Vagina (tissue), 2 donors: ENCODE measurements at places on chromosomes 7 and 10.

- DNase-seq, result no peak
Observed at GRCh38 chr10:15293862-15294842, 76.9 kb downstream of the FAM171A1 start.

- no peak for DNase-seq
Observed at GRCh38 chr7:128672927-128673517, 930 bp downstream of the GARIN1A start.

DNA sequence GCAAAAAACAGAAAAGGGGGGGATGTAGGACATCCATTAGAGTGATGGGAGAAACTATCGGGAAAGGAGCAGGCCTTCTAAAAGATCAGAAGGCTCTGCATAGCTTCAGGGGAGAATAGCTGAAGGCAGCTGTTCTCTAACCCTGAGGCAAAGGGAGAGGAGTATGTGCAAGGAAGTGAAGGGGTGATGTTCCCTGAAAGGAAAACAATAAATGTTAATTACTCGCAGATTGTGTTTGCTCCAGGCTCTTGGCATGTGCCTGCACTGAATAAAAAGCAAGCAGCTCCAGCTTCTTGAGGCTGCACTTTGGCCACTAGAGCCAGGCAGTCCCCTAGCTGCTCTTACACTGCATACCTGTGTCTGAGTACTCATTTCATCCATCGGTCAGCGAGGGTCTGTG is 14.4 kb upstream of the STARD3NL start:
- no peak for DNase-seq

DNA sequence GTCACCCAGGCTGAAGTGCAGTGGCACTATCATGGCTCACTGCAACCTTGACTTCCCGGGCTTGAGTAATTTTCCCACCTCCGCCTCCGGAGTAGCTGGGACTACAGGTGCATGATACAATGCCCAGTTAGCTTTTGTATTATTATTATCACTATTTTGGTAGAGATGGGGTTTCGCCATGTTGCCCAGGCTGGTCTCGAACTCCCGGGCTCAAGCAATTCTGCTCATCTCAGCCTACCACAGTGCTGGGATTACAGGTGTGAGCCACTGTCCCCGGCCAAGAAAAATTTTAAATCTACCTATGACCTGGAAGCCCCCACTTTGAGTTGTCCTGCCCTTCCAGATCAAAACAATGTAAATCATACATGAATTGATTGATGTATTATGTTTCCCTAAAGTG is 38.8 kb downstream of the CCDC6 start:
- DNase-seq, result no peak

GRCh38 chr10:1532636-1533035 is 204.7 kb downstream of the ADARB2 start:
- no peak for DNase-seq

- DNase-seq, result no peak
Observed at GRCh38 chr10:71696628-71697326, 22.8 kb downstream of the C10orf105 start.

- DNase-seq, result no peak
Observed at GRCh38 chr7:128807191-128807590, 15.4 kb downstream of the CCDC136 start.

DNA sequence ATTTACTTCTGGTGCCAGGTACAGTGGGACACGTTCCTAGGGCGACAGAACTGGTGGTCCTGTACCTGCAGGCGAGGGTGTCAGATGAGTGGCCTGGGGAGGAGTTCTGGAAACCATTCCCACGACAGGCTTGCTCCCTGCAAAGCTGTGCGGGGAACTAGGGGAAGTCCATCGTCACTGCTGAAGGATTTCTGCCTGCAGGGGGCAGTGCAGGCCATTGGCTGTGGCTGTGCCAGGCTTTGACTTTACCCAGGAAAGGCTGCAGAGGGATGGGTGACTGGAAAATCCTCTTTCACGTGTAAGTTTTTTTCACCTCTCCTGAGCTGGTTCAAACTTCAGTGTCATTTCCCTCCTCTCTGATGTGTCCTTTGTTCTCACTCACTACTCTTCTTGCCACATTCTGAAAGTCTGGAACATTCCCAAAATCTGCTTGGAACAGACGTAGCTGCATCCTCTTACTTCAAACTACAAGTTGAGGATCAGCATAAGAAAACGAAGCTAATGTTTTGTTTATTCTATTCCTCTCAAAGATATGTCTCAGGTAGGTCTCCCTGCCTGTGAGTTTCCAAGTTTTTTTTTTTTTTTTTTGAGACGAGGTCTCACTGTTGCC is 126.5 kb downstream of the SH2D4B start:
- no peak for DNase-seq

- DNase-seq, result no peak
Observed at GRCh38 chr10:29563420-29564035, 71.2 kb downstream of the SVIL start.
